Anterior cingulate cortex (tissue), 58 donors: ENCODE measurements at places on chromosomes 3 and 15.

DNA sequence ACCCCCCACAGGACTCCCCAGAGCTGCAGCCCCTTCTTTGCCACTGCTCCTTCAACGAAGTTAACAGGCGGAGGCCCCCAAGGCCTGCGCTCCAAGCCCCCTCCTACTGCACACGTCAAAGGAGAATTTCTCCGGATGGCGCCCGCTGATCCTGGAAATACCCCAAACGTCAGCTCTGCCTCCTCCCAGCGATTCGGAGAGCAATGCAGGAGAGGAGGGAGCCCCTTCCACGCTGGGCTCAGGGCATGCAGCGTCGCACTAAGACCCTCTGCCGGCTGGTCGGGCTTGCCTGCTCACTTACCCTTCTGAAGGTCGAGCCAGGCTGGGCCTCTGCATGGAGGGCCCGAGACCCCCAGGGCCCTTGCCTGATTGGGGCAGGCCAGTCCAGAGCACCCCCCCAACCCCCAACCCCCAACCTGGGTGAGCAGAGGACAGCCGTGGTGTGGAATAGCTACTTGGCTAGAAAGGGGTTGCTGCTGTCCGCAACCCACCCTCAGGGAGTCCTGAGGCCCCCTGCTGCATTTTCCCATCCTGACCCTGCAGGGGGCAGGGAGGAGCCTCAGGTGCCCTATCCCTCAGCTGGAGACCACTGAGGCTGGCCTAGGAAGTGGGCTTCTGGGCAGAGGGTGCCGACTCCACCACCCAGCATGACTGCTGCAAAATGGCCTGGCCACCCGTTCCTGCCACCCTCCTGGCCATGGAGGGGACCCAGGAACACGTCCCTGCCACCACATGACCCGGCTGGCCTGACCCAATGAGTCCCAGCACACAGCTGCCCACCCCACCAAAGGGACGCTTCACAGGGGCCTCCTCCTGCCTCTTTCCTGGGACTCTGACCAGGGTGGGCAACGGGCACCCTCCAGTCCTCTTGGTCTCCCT lies 976 bp downstream of the ATP2B2 start:
- DNase-seq, result no peak

- peak; percentile 33 for DNase-seq
These were observed 449.0 kb upstream of the LMCD1 start for GRCh38 chr3:8052659-8053058.

DNA sequence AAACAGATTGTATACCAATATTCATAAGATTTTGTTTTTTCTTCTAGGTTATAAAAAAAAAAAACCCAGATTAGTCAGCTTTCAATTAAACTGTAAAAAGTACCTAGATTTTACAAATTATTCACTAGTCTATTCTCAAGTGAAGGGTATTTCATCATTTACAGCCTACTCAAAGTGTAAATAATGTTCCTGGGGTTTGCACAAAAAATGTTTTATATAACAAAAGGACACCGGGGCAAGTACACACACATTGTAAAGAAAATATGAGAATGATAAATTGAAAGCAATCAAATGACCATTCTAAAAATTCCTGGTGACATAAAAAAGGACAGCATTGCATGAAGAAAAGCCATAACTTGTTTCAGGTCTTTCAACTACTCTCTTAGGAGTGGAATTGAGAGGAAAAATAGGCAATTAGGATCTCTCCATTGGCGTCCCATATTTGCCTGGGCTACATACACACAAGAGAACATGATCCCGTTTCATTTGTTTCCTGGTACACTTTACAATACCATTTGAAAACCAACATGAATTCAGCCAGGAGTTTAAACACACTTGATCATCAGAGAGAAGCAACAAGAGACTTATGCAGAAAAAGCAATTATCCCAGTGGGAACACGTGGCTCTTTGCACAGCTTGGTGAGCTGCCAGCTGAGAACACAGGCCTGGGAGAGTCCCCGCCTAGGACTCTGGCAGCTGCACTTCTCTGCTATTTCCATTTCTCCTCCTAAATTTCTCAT lies 1039.2 kb downstream of the ROBO1 start:
- peak; percentile 74 for DNase-seq

DNA sequence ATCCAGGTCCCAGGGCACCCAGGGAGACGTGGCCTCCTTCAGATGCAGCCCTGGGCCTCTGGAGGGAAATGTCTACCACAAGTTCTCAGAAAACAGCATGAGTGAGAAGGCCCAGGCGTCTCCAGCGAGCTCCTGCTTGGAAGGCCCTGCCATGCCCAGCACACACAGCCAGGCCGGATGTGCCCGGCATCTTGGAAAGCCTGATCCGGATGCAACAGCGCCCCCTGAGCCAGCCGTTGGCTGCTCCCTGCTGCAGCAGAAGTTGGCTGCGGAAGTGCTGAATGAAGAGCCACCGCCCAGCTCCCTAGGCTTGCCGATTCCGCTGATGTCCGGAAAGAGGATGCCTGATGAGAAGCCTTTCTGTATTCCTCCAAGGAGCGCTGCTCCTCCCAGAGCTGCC lies 856 bp downstream of the NPAP1 start:
- no peak for DNase-seq

DNA sequence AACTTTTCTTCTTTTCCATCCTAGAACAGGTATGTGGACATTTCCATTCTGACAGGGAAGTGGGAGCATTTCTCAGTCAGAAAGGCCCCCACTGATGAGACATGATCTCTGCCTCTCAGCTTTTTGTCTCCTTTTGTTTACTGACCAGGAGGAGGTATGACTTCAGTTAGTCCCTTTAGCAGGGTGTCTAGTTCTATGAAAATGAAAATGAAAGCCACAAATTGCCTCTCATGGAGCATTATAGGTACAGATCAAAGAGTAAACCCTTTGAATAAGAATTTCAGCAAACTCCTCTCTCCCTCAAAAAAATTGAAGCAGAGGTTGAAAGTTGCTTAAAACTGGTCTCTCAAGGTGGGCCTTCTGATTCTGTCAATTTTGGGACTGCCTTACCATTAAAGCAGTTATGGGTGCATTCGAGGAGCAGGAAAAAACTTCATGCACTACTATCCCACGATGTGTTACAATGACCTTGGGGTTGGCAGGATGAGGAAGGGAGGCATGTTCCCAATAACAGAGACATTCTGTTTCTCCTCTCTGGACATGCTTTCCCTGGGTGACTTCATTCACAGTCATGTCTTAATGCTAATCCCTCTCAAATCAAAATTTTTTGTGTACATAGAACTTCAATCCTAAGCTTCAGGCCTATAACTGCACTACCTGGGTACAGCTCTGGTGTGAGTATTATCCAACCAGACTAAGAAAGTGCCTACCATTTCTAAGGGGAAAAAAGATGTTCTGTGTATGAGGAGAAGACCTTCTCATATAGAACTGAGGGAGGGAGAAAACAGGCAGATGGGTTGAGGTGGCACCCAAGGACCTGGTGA lies 50.6 kb upstream of the TBC1D23 start:
- no peak for DNase-seq

- no peak for DNase-seq
These were observed 4.2 kb downstream of the SORD start for GRCh38 chr15:45027220-45027619.

GRCh38 chr3:171457607-171458061 lies 2.6 kb downstream of the TNIK start:
- no peak for DNase-seq

GRCh38 chr15:57319919-57320560 lies 56.3 kb upstream of the CGNL1 start:
- DNase-seq, result no peak

- peak; percentile 12 for DNase-seq
These were observed 329.0 kb upstream of the AZI2 start for GRCh38 chr3:28677581-28677980.

DNA sequence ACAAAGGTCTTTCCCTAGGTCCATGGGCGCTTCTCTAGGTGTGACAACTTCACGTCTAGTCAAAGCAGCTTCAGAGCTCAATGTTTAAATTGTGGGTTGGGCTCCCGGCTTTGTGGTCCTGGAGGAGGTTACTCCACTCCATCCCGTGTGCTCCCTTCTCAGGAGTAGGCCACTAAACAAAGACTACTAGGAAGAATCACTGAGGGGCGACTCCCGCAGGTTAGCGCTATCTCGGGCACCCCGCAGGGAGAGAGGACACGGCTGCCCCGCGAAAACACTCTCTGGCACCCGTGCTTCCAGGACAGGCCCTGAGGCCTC lies 500 bp downstream of the PARP6 start:
- DNase-seq, result peak; percentile 38

DNA sequence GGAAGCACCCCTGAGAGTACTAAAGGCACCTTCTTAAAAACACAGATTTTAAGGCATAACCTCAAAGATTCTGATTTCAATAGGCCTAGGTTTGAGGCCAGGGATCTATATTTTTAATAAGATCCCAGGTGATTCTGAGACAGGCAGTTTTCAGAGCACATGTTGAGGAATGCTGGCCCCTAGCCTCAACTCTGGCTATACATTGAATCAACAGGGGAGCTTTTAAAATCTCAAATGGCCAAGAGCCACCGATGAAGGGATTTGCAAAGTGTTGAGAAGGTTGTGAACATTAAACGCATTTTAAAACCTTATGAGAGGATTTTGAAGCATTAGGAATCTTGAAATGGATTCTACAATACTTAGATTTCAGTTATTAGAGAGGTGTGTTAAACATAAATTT lies 268.8 kb upstream of the ARHGEF26 start:
- DNase-seq, result no peak

GRCh38 chr15:63319065-63319464 lies 41.7 kb downstream of the APH1B start:
- no peak for DNase-seq

GRCh38 chr3:40877631-40878463 lies 321.5 kb upstream of the CTNNB1 start:
- DNase-seq, result peak; percentile 51
